ENCODE measurements at places on chromosomes 4 and X.

DNA sequence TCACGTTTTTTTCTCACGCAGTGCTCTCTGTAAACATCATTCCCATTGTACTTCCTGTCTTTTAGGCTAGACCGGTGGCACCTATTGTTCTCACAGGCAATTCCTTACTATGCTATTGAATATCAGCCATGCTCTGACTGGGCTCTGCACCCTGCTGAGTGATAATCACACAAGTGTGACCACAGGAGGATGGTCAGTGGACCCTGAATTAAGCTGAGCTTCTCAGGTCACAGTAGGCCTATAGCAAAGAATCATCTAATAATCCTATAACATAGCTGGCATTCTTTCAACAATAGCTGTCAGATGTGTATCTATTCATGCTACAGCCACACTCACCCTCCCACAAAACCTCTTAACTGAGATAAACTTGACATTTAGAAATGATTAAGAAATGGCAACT lies 2399.8 kb upstream of the TENM3 start:
- DNase-seq, result no peak

DNA sequence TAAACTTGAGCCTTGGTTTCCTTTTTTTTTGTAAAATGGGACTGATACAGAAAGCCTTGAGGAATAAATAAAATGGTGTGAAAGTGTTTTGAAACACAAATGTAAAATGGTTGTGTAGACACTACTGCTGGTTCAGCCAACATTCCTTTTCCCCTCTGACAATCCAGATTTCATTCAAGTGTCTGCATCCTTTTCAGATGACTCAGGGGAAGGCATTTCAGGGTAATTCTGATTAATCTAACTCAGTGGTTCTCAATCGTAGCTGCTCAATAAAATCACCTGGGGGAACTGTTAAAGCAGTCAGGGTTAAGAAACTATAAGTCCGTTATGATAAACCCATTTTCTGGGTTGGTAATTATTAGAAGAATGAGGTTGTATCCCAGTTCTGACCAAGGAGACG lies 4.6 kb downstream of the ARHGAP10 start:
- no peak for DNase-seq

GRCh38 chrX:5802391-5802790 lies 426.3 kb downstream of the NLGN4X start:
- no peak for DNase-seq

DNA sequence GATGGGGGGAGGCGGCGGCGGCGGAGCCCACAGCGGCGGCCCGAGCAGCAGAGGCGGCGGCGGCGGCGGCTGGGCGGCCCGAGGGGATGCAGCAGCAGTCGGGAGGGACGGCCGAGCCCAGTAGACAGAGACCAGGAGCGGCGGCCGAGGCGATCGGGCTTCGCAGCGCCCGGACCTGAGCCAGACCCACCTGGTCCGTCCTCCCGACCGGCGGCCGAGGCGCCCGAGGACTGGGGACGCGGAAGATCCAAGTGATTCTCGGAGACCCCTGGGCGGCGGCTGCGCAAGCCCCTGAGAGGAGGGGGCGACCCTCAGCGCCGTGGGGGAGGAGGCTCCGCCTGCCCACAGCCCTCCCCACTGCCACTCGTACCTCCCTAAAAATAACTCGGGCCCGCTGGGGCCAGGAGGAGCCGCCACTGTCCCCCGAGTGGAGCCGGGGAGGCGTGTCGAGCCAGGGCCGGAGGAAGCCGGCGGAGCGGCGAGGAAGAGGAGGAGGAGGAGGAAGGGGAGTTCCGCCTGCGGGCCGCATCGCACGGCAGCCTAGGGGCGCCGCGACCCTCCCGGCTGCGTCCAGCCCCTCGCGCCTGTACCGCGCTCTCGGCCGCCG lies 608 bp downstream of the RAPGEF2 start:
- peak; percentile 70 for DNase-seq

- no peak for DNase-seq
Measured at GRCh38 chrX:63050225-63050624, 300.9 kb downstream of the SPIN4 start.

- DNase-seq, result no peak
Measured at GRCh38 chrX:54494989-54495813, 833 bp downstream of the FGD1 start.

DNA sequence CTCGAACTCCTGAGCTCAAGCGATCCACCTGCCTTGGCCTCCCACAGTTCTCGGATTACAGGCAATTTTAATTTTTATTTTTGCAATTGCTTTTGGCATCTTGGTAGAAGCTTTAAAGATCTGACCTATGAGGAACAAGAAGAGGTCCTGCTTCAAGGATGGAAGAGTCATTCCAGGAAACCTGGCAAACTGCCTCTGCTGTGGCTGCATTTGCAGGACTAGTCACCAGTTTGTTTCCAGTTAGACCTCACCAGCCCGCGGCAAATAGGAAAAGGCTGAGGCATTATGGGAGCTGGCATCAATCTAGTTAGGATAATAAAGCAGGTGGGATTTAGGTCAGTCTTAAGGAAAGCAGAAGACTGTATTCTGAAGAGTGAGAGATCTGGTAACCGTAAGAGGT lies 51.9 kb upstream of the LAS1L start:
- no peak for DNase-seq

- no peak for DNase-seq
Measured at GRCh38 chr4:77344784-77345183, 187.8 kb downstream of the CCNG2 start.

GRCh38 chrX:54427837-54428424 lies 12.3 kb upstream of the TSR2 start:
- DNase-seq, result no peak

- no peak for DNase-seq
Measured at GRCh38 chrX:39261446-39262147, 460.3 kb downstream of the MID1IP1 start.

GRCh38 chr4:123443401-123444289 lies 47.0 kb downstream of the SPRY1 start:
- DNase-seq, result no peak

DNA sequence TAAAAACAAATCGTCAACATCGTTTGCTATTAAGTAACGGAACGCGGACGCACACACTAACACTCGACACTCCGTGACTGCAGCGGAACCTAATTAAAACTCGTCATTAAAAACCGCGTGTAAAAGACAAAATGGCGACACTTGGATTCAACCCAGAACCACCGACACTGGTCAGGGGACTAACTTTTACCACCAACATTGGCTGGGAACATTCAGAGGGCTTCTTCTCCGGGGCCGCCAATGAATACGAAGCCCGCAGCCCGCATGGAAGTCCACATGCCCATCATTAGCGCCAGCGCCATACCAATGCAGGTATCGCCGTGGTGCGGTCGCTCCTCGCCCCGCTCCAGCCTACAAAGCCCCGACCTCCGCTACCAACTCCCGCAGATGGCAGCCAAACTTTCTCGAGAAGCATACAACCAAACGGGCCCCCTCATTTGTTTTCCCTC lies 498 bp downstream of the RBMX start:
- peak; percentile 20 for DNase-seq

GRCh38 chr4:3308691-3309090 lies 15.9 kb downstream of the RGS12 start:
- no peak for DNase-seq

DNA sequence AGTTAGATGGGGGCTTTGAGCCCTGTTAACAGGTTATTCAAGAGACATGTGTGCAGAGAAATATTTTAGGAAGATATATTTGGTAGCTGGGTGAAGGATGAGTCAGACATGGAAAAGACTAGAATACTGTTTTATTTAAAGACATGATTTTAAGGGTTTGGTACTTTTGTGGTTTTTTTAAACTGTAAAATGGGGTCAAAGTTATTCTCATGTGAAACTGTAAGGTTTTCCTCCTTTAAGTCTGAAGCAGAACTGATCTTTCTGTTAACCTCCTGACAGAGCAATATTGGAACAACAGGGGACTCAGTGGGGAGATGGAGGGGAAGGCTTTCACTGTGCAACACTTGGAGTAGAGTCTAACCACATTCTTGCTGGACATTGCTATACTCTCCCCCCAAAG lies 112.4 kb upstream of the LSM6 start:
- DNase-seq, result no peak

DNA sequence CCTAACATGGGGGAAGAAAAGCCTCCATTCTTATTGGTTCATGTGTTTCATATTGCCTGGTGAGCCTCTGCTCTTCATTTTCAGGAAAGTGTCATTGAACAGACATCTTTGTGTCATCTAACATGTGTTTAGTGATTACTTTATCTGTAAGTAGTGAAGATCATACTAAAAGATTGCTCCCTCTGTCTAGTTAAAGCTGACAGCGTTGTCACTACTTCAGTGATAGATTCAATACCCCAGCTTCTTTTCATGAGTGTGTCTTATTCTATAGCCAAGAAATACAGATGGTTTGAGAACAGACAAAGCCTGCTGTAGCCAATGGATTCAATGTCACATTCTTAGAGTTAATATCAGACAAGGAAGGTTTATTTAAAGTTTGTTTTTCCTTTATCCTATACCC lies 85.1 kb downstream of the NKX6-1 start:
- DNase-seq, result no peak
